ENCODE measurements at places on chromosomes 6 and 20. TPM values are rescaled to one million over a fixed set of nuclear protein-coding genes. Genes with fewer than 3 reads are reported as not detected.

The PNISR gene
- 194 TPM for total RNA-seq

The SLC12A5 gene
- 6.9 TPM for total RNA-seq

The TDRD6 gene
- 0.51 TPM for total RNA-seq

The MUC22 gene
- not detected for total RNA-seq

The SAMD3 gene
- total RNA-seq, result 0.38 TPM

The MUC21 gene
- total RNA-seq, result not detected

The LAMA2 gene
- total RNA-seq, result 56.8 TPM

The SSTR4 gene
- total RNA-seq, result not detected

The EDN3 gene
- 17.6 TPM for total RNA-seq

The GTSF1L gene
- not detected for total RNA-seq

DNA sequence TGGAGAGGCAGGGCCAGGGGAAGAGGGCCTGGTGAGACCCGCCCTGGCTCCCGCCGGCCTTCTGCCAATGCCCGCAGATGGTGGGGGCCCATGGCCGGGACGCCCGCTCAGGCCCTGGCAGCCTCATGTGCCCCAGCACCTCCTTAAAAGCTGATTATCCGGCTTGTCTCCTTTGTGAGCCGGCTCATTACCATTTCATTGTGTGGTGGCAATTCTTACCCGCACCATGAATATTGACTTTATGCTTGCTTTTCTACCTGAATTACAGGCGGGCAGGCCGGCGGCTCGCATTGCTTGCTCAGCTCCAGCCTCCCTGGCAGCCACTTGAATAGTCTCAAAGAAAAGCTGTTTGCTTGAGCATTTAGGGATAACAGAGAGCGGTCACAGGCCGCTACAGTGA lies 120.0 kb upstream of the JAG1 start:
- no peak overlapping the region for H3K27ac ChIP-seq
- no peak for DNase-seq
- peaks cover 5% of the 10 kb centered on the region for H3K36me3 ChIP-seq
- no peak overlapping the region for H3K4me3 ChIP-seq

DNA sequence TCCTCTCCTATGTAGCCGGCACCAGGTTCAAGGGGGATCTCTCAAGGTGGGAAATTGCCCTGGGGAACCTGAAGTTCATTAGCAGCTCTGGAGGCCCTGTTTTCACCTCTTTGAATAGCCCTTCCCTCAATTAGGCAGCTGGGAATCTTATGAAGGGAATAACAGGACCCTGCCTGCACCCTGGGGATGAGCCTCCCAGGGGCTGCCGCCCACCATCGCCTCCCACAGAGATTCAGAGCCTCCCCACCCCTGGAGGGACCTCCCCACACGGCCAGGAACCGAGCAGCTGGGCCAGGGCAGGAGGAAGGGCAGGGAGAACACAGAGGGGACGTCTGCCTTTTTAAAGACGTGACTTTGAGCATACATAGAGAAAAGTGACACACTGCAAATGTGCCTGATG lies 4.6 kb upstream of the EEF1A2 start:
- H3K27me3 ChIP-seq, result peaks cover 48% of the 10 kb centered on the region
- H3K27ac ChIP-seq, result no peak overlapping the region
- no peak overlapping the region for H3K4me3 ChIP-seq
- no peak for DNase-seq
- no peaks in the 10 kb centered on the region for H3K4me1 ChIP-seq

- no peak for DNase-seq
- H3K36me3 ChIP-seq, result no peaks in the 10 kb centered on the region
- H3K4me1 ChIP-seq, result no peaks in the 10 kb centered on the region
Measured at GRCh38 chr20:208942-209566, 18.0 kb upstream of the DEFB129 start.

DNA sequence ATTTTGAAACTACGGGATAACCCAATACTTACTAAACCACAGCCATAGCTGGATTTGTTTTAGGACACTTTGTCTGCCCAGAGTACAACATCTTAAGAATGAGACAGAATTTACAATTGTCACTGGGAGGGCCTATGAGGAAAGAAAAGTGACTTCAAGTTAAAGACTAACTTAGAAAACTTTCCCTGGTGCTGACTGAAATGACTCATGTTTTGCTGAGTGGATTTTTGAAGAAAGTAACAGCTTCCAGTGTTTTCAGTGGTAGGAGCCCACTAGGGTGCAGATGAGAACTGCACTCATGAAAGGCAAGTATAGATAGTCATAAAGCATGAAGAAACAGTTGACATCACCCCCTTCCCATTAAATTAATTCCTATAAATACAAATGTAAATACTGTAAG lies 988.2 kb upstream of the MAP3K7 start:
- H3K27me3 ChIP-seq, result no peaks in the 10 kb centered on the region
- peaks cover 14% of the 10 kb centered on the region for H3K4me1 ChIP-seq
- H3K4me3 ChIP-seq, result no peak overlapping the region

DNA sequence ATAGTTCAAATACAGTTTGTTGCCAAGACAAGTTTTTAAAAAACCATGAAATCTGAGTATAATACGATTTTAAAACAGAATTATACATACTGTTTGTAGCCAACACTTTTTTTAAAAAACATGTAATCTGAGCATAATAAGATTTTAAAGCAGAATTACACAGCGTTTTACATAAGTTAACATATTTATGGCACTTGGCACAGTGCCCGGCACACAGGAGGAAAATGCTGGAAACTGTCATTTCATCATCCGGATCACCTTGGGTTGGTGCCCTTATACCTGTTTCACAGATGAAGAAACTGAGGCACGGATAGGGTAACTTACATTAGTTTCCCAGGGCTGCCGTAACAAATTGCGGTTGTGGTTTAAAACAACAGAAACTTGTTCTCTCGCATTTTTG lies 193.0 kb downstream of the BMP7 start:
- H3K4me3 ChIP-seq, result no peak overlapping the region
- H3K27me3 ChIP-seq, result no peaks in the 10 kb centered on the region
- H3K36me3 ChIP-seq, result peaks cover 2% of the 10 kb centered on the region
- peaks cover 21% of the 10 kb centered on the region for H3K4me1 ChIP-seq
- H3K27ac ChIP-seq, result no peak overlapping the region
- DNase-seq, result no peak

- no peaks in the 10 kb centered on the region for H3K27me3 ChIP-seq
- H3K4me3 ChIP-seq, result no peak overlapping the region
- DNase-seq, result no peak
- no peaks in the 10 kb centered on the region for H3K36me3 ChIP-seq
Measured at GRCh38 chr6:113750151-113750855, 106.8 kb upstream of the MARCKS start.

DNA sequence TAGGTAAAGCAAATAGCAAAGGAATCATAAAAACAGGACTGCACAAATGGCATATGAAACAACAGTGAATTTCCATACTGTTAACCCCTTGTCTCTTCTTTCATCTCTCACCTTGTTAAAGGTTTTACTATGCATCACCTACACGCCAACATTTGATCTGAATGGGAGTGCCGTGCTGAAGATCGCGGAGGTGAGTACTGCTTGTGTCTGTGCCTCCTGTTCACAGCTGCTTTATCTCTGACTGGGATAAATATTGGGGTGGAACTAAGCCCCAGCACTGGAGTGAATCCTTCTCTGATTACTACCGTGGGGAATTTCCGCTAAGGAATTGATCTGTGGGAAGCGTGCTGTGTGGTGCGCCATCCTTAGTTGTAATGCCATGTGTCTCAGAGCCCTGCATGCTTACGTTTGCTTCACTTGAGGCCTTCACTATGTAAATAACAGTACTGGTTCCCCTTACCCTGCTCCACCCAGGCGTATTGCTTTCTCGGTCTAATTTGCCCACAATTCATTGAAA lies 11.4 kb upstream of the PBOV1 start:
- no peak overlapping the region for H3K4me3 ChIP-seq
- no peaks in the 10 kb centered on the region for H3K36me3 ChIP-seq
- H3K4me1 ChIP-seq, result peaks cover 38% of the 10 kb centered on the region
- H3K27me3 ChIP-seq, result no peaks in the 10 kb centered on the region
- DNase-seq, result no peak

DNA sequence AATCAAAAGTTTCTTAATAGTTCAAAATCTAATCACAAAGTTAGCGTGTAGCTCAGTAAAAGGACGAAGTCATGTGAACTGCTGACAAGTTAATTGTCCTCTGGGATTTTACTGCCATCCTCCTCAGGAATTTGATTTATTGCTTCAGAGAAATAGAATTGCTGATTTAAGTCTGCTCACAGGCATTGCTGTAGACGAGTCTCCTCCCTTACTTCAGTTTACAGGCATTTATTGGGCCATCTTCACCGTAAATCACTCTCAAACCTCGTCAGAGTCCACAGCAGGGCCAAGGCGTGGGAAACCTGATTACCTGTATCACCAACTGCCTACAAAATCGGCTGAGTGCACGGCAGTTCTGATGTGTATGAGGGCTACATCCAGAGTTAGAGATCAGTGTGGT lies 119.1 kb upstream of the PDE10A start:
- no peaks in the 10 kb centered on the region for H3K36me3 ChIP-seq
- peaks cover 67% of the 10 kb centered on the region for H3K27me3 ChIP-seq
- no peak overlapping the region for H3K4me3 ChIP-seq
- no peak for DNase-seq
- peaks cover 8% of the 10 kb centered on the region for H3K4me1 ChIP-seq

DNA sequence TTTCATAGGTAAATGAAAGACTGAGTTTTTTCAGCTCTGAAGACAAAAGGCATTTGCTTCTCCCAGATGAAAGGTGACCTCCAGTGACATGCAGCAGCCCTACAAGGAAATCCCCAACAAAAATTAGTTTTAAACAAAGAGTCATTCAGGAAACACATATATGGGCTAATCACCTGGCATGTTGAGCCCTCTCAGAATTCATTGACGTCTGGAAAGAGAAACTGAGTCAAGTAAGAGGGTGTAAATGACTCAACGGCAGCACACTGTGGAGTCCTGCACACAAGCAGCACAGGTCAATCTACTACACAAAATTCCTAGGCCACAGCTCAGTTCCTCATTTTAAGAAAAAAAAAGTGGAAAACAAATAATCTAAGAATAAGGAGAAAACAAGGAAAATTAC lies 592.3 kb downstream of the EPHA7 start:
- H3K4me3 ChIP-seq, result no peak overlapping the region
- H3K27me3 ChIP-seq, result no peaks in the 10 kb centered on the region
- H3K27ac ChIP-seq, result no peak overlapping the region
- peaks cover 8% of the 10 kb centered on the region for H3K4me1 ChIP-seq
- no peaks in the 10 kb centered on the region for H3K36me3 ChIP-seq

GRCh38 chr6:16548121-16548520 lies 213.1 kb downstream of the ATXN1 start:
- DNase-seq, result no peak
- H3K4me3 ChIP-seq, result no peak overlapping the region
- no peaks in the 10 kb centered on the region for H3K27me3 ChIP-seq
- no peaks in the 10 kb centered on the region for H3K4me1 ChIP-seq

- DNase-seq, result no peak
- H3K27me3 ChIP-seq, result no peaks in the 10 kb centered on the region
- no peaks in the 10 kb centered on the region for H3K36me3 ChIP-seq
- peaks cover 26% of the 10 kb centered on the region for H3K4me1 ChIP-seq
- H3K4me3 ChIP-seq, result no peak overlapping the region
- H3K27ac ChIP-seq, result no peak overlapping the region
Measured at GRCh38 chr20:50323209-50323608, 132.6 kb downstream of the CEBPB start.

GRCh38 chr20:54144847-54145414 lies 28.9 kb downstream of the CYP24A1 start:
- no peaks in the 10 kb centered on the region for H3K36me3 ChIP-seq
- no peaks in the 10 kb centered on the region for H3K27me3 ChIP-seq
- H3K4me1 ChIP-seq, result peaks cover 16% of the 10 kb centered on the region
- H3K27ac ChIP-seq, result no peak overlapping the region
- H3K4me3 ChIP-seq, result no peak overlapping the region
- no peak for DNase-seq

- no peak for DNase-seq
- no peak overlapping the region for H3K4me3 ChIP-seq
- H3K36me3 ChIP-seq, result no peaks in the 10 kb centered on the region
- H3K4me1 ChIP-seq, result peaks cover 4% of the 10 kb centered on the region
- peaks cover 4% of the 10 kb centered on the region for H3K27me3 ChIP-seq
Measured at GRCh38 chr6:163371129-163371528, 43.4 kb upstream of the QKI start.

DNA sequence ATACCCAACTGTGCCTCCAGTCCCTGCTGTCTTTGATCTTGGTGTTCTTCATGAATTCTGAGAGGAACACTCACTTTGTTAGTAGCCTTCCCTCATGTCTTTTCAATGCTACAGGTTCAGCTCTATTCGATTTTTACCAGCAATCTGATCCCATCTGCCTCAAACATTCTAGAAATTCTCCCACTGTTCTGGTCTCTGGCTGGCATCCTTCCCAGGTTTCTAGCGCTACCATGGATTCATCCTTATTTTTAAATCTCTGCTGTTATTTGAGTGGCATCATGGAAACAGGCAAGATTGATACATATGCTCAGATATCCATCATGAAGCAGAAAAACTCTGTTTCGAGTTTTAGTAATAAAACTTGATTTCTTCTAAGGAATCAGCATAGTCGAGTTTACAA lies 94.8 kb downstream of the GRM1 start:
- no peak for DNase-seq
- H3K27ac ChIP-seq, result no peak overlapping the region
- no peak overlapping the region for H3K4me3 ChIP-seq
- H3K27me3 ChIP-seq, result peaks cover 6% of the 10 kb centered on the region

DNA sequence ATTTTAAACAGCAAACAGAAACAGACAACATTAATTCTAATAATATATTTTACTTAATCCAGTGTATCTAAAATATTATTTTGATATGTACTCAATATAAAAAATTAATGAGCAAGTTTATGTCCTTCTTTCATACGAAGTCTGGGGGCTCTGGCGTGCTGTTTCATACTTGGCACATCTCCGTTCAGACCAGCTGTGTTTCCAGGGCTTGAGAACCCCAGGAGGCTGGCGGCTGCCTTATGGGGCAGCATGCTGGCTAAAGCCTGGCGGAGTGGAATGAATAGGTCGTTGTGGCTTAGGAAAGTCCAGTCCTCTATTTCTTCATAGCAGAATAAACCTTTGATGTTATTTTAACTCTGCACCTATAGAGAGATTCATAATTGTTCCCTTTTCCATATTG lies 43.3 kb downstream of the DUSP22 start:
- no peaks in the 10 kb centered on the region for H3K36me3 ChIP-seq
- H3K27me3 ChIP-seq, result no peaks in the 10 kb centered on the region
- no peak for DNase-seq
- no peak overlapping the region for H3K27ac ChIP-seq

Data from mesothelial cell of epicardium (in vitro differentiated cells).